HepG2 (cell line): ENCODE measurements at places on chromosomes 2 and 18. TPM values are rescaled to one million over a fixed set of nuclear protein-coding genes. Genes with fewer than 3 reads are reported as not detected.
A peak's percentile ranks its signal among the peaks of the same experiment; 100 is the strongest.

The HOXD9 gene
- not detected in 2 replicates for total RNA-seq

The AKAIN1 gene
- total RNA-seq = not detected in 2 replicates

The TMEM37 gene
- 23.7 and 37.7 TPM in 2 replicates for total RNA-seq

DNA sequence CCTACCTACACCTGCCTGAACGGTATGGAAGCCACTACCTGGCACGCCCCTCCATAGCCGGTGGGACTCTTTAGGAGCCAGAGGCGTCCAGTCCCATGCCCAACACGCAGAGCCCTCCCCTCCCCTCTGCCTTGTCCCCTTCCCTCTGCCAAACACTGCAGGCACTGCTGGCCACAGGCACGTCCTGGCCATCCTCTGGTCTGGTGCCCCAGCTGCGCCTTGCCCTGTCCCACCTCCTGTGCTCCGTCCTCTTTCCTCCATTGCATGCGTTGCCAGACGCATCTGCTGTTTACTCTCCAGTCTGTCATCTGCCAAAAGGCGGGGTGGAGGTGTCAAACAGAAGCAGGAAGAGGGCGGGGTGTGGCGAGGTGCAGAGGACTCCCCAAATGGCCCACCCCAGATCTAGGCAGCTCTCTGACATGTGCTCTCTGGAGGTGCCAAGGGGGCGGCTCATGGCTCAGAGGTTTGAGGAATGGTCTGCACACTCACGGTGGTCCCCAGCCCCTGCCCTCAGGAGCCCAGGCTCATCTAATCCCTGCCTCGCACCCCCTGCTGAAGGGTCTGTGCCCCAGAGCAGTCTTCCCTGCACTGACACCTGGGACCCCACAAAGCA, 45.1 kb downstream of the HS6ST1 start:
- no peak for DNase-seq

GRCh38 chr2:9282128-9283112, 75.8 kb downstream of the ASAP2 start:
- DNase-seq = no peak

- DNase-seq = no peak
These were observed 721 bp upstream of the MIB1 start for GRCh38 chr18:21739604-21740537.

GRCh38 chr18:50928551-50928950, 39.3 kb upstream of the ELAC1 start:
- DNase-seq = no peak

DNA sequence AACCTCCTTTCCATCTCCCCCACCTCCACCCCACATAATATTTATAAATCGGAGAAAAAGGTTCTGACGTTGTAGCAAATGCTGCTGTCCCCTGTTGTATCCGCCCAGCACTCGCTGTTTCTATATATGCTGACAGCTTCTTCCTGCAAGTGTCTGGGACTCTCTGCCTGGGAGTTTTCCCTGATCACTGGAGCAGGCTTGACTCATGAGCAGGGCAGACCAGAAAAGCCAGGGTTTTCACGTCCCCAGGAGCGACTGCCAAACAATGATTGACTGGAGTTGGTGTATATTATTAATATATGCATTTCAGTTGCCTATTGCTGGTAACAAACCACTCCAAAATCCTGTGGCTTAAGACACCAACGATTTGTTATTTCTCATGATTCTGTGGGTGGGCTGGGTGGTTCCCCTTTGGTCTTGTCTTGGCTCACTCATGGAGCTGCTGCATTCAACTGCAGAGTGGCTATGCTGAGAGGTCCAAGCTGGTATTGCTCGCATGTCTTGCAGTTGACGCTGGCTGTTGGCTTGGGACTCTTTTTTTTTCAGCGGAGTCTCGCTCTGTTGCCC, 21.2 kb upstream of the ASXL2 start:
- DNase-seq = no peak

GRCh38 chr2:120675460-120676130, 60.1 kb upstream of the GLI2 start:
- DNase-seq = peak; percentile 50

DNA sequence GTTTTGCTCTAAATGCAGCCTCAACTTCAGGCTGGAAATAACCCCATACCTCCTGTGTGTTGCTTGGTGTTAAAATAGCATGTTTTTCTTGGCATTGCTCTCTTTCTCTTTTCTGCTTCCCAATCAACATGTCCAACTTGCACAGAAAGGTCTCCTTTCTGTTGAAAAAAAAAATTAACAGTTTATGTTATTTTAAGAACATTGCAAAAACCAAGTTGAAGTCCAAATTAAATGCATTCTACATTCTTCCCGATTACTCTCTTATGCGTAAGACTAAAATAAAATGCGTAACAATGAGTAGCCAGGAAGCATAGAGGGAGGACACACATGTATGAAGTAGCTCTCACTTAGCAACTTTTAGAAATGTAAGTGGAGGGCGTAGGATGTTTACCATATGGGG, 1406.1 kb upstream of the NXPH2 start:
- DNase-seq = no peak

DNA sequence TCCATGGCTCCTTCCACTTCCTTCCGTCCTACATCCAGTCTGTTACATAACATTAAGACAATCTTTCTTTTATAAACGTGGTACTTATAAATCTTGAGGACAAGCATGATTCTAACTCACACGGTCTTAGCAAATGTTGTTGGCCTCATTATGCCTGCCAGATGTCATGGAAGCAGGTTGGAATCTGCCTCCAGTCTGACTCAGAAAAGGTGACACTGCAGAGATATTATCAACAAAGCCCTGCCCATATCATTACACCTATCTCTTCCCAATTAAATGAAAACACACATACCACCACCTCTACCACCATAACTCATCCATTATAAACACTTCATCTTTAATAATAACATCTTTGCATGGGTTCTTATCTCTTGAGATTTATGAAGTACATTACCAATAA, 334.7 kb upstream of the CHAC2 start:
- no peak for DNase-seq

- no peak for DNase-seq
These were observed 651.3 kb downstream of the NYAP2 start for GRCh38 chr2:226050822-226051221.

GRCh38 chr2:127623388-127624319, 22.3 kb upstream of the GPR17 start:
- no peak for DNase-seq

DNA sequence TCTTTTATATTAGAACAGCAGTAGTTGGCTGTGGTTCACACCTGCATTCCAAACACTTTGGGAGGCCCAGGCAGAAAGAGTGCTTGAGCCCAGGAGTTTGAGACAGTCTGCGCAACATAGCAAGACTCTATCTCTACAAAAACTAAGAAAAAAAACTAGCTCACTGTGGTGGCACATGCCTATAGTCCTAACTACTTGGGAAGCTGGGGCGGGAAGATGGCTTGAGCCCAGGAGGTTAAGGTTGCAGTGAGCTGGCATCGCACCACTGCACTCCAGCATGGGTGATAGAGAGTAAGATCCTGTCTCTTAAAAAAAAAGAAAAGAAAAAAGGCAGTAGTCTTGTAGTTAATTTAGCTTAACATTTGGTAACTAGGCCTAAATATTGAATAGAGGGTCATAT, 136.6 kb downstream of the AGPS start:
- DNase-seq = no peak

- DNase-seq = no peak
These were observed 43.7 kb upstream of the TMEM163 start for GRCh38 chr2:134762508-134762907.

- DNase-seq = no peak
These were observed 15.6 kb downstream of the PHLPP1 start for GRCh38 chr18:62730941-62731340.

GRCh38 chr2:43455731-43456642, 139.9 kb downstream of the THADA start:
- peak; percentile 91 for DNase-seq

- no peak for DNase-seq
These were observed 48.4 kb downstream of the NEMP2 start for GRCh38 chr2:190486037-190486623.

DNA sequence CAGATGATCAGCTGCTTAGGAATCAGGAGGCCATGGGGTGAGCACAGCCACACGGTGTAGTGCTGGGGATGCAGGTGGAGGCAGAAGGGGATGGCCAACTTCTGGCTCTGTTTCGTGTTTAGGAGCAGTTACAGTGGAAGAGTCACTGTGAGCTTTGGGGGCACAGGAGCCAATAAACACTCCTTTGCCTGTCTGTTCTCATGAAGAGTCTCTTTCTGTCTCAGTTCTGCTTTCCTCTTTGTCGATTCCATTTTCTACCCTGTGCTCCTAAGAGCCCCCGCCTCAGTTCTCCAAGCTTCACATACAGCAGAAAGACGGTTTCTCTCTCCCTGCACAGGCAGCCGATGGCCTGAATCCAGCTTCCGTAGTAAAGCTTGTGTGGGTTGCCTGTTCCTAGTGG, 21.0 kb upstream of the RRM2 start:
- DNase-seq = no peak

DNA sequence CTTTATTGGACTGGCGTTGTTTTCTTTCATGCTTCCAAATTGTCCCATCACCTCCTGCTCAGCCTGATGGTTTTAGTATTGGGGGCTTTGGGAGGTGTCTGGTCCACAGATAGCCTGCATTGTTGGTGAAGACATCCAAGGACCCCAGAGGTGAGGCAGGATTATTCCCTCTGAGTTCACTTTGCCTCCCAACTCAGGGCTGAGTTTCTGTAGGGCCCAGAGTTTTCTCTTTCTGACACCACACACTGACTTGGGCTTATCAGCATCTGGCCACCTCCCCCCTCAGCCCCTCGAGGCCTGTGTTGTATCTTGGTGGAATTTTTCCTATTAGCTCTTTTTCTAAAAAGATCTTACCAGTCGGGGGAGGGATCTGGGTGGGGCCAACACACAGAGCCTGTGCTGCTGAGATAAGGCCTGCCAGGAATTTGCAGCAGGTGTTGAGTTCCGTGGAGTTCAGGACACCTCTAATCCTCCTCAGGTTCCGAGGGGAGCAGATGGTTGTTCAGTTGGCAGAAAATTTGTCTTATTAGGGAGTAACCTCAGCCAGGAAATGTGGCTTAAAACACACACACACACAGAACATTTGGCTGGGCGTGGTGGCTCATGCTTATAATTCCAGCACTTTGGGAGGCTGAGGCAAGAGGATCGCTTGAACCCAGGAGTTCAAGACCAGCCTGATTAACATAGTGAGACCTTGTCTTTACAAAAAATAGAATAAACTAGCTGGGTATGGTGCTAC, 7.3 kb downstream of the EMILIN2 start:
- no peak for DNase-seq

DNA sequence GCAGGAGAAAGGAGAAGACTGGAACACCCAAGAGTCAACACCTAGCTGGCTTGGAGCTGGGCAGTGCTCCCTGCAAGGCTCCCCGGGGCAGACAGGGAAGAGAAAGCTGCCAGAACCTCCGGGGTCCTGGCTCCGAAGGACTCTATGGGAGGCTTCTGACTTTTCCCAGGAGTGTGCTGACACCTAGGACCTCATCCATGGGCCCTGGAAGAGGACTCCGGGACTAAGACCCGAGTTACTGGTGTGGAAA, 37.8 kb upstream of the ATP6V1B1 start:
- DNase-seq = no peak
